ENCODE measurements at places on chromosomes 11 and 22.
A peak's percentile ranks its signal among the peaks of the same experiment; 100 is the strongest.

DNA sequence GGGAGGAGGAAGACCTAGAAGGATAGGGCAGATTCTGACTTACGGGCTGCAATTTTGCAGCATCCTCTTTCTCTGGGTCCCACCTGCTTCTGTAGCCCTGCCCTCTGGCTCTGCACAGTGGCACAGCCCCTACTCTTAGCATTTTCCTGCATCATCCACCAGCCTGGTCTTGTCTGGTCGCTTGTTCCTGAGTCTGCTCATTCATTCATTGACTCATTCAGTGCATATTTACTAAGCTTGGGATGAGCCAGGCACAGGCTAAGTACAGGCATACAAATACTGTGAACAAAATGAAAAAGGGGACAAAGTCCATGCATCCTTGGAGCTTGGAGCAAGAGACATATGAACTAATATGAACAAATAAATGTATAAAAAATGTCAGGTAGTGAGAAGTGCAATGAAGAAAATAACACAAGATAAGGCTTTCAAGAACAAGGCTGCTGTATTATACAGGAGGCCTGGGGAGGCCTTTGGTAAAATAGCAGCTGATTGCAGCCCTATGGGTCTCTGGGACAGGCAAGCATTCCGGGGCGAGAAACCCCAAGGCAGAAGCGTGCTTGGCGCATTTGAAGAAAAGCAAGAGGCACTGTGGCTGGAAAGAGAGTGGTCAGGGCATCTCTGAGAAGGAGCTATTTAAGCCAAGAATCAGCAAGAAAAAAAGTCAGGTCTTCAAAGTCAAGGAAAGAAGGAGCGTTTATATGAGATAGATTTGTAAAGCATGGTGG is 108.0 kb upstream of the ALX4 start:
- DNase-seq: no peak

DNA sequence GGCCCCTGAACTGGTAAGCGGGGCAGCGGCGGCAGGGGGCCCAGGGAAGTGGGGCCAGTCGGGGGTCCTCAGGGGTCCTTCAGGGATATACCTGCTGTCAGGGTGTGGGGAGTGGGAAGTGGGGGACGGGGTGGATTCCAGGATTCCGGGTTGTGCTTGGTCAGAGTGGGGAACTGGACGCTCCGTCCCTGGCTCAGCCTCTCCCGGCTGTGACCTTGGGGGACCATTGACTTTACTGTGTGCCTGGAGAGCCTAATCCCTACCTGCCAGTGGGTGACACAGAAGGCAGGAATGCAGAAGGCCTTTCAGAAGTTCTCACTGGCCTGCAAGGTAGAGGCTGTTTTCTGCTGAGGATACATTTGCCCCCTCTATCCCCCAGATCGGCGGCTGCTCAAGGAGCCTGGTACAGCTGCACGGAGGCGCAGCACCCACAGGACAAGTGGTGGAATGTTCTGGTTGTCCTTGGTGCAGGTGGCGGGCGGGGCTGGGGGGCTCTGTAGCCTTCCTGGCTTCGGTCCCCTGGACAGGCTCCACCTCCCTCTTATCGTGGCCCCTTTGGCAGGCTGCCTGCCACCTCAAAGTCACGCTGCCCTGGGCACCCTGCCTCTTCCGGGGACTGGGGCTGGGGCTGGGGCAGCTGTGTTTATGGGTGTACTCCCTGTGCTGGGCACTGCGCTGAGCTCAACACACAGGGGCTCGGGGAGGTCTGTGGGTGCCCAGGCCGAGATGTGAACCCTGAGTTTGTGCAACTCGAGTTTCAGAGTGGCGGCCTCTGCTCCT is 18.4 kb downstream of the KCNQ1 start:
- no peak for DNase-seq

- DNase-seq: no peak
Observed at GRCh38 chr11:128896356-128896755, 5.2 kb downstream of the KCNJ5 start.

- no peak for DNase-seq
Observed at GRCh38 chr11:130913268-130913667, 3.0 kb downstream of the SNX19 start.

DNA sequence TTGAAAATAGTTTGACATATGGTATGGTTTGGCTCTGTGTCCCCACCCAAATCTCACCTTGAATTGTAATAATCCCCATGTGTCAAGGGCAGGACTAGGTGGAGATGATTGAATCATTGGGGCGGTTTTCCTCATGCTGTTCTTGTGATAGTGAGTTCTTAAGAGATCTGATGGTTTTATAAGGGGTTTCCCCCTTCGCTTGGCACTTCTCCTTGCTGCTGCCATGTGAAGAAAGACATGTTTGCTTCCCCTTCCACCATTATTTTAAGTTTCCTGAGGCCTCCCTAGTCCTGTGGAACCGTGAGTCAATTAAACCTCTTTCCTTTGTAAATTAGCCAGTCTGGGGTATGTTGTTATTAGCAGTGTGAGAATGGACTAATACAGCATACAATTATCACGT is 7.7 kb downstream of the KCTD21 start:
- peak; percentile 39 for DNase-seq

DNA sequence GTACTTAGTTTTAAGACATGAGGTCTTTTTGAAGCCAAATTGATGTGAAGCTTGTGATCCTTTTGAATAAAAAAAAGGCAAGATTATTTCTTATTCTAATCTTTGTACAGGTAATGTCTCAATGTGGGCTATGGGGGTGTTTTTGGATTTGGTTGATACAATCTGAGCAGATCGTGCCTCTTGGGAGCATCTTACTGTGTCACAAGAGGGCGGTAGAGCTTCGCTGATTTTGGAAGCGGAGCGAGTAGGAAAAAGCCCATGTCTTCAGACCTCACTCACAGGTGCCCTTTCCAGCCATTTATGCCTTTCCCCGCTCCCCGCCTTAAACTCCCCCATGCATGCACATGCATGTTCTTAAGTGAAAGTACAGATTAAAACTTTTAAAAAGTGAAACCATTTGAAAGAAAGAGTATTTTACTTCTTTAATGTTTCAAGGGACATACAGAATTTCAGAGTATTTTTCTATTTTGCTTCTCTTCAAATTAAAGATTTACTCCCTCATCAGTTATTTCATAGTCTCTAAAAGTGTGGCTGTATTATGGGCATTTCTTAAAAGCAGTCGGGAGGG is 18.8 kb downstream of the DDX25 start:
- peak; percentile 71 for DNase-seq

DNA sequence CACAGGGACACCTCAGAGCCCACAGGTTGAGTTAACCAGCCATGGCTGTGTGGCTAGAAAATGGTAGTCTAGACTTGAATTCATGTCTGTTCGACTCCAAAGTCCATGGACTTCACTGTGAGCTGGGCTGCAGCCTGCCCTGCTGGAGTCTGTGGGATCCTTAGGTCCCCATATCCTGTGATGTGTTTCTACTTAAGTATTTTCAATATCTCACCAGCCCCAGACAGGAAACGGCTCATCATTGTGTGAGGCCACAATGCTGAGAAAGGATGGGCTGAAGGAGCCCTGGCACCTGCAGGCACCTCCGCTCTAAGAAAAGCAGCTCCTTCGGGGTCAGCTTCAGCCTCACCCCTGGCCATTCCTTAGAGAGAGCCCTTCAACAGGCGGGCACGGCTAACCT is 93.1 kb downstream of the NAT10 start:
- DNase-seq: no peak

GRCh38 chr22:32590556-32590955 is 115.9 kb downstream of the FBXO7 start:
- no peak for DNase-seq

- no peak for DNase-seq
Observed at GRCh38 chr11:131760091-131761061, 390.0 kb downstream of the NTM start.

DNA sequence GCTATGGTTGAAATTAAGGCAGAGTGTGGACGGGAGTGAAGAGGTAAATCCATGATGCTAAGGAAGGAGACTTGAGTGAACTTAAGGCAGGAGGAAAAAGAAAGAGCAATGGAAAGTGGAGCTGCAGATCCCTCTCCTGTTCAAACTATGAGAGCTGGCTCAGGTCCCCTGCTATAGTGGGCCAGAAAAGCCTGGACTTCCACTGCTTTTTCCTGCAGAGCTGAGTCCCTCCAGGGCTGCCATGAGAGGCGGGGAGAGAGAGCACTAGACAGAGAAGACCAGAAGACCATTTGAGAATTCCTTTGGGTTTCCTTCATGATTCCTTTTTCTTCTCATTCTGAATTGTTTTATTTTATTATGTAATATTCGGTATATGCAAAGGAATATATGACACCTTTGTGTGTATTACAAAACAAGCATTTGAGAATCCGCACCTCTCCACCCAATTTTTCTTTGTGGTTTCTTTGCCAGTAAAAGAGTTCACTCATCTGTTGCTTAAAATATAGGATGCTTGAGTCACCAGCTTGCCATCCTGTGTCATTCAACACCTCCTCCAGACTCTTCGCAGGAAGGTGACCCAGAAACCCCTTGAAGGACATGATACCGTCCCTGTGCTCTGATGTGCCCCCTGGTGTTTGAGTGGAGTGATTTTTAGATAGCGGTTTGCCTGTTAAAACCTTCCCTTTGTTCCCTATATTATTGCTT is 24.4 kb downstream of the SREBF2 start:
- peak; percentile 67 for DNase-seq

GRCh38 chr22:45334068-45334467 is 24.3 kb downstream of the FAM118A start:
- DNase-seq: no peak

DNA sequence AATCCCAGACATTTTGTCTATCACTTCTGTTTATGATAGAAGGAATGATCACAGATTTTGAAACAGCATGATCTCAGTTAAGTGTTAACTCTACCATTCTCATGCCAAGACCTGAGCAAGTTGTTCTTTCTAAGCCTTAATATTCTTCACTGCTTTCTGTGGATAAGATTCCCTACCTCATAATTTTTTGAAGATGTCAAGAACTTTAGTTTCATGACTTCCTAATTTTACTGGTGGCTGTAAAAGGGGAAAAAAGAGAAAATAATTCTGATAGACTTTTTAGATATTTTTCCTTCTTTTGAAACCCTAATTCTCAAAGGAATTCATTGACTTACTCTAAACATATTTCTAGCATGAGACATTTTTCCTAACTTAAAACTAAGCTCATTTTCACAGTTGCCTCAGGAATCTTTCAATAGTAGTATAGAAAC is 520.0 kb upstream of the LUZP2 start:
- no peak for DNase-seq

GRCh38 chr11:96179905-96180304 is 163.1 kb downstream of the MAML2 start:
- DNase-seq: no peak

DNA sequence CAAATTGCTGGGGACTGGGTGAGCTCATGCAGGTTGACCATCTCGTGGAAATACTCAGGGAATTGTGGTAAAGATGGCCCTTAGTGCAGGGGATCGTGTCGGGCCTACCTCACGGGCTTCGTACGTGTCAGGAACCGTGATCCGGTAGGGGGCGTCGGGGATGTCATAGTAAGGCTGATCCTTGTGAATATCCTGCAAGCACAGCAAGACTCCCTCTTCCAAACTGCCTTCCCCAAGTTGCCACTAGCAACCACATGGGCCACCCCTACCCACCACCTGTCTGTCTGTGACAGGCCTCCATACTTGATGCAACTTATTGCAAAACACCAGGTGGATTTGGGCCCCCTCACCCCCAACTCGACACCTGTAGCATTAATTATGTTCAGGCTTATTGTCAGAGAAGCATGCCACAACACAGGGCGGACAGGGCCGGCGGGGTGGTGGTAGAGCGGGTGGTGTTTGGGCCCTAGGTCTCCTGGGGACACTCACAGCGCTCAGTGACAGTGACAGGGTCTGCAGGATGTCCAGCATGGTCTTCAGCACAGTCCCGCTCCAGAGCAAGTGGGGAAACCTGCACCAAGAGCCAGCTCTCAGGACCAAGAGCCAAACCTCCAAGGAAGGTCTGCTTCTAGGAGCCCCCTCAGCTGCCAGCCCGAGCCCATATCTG is 22.6 kb upstream of the SERPIND1 start:
- DNase-seq: no peak

DNA sequence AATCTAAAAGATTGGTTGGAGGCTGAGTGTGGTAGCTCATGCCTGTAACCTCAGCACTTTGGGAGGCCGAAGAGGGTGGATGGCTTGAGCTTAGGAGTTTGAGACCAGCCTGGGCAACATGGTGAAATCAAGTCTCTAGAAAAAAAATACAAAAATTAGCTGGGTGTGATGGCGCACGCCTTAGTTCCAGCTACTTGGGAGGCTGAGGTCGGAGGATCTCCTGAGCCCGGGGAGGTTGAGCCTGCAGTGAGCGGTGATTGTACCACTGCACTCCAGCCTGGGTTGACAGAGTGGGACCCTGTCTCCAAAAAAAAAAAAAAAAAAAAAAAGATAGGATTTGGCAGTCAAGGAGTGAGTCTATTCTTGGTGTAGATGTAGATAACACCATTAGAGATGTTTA is 10.6 kb downstream of the FOLR1 start:
- no peak for DNase-seq

DNA sequence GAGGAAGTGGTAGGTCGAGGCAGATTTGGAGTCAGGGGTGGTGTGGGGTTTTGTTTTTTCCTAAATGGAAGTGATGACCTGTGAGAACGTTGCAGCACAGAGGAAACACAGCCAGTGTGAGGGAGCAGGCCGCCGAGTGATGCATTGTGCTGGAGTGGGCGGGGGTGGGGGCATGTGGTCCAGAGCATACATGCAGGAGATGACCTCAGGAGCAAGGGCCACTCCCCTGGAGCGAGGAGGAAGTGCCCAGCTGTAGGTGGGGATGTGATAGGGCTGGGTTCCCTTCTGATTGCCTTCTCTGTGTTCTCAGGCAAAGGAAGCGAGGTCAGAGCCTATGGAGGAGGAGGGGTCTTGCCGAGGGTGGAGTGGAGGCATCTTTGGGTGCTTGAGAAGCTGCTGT is 81.4 kb downstream of the PPP6R3 start:
- DNase-seq: peak; percentile 73

GRCh38 chr11:35111161-35112055 is 27.6 kb upstream of the CD44 start:
- peak; percentile 58 for DNase-seq

DNA sequence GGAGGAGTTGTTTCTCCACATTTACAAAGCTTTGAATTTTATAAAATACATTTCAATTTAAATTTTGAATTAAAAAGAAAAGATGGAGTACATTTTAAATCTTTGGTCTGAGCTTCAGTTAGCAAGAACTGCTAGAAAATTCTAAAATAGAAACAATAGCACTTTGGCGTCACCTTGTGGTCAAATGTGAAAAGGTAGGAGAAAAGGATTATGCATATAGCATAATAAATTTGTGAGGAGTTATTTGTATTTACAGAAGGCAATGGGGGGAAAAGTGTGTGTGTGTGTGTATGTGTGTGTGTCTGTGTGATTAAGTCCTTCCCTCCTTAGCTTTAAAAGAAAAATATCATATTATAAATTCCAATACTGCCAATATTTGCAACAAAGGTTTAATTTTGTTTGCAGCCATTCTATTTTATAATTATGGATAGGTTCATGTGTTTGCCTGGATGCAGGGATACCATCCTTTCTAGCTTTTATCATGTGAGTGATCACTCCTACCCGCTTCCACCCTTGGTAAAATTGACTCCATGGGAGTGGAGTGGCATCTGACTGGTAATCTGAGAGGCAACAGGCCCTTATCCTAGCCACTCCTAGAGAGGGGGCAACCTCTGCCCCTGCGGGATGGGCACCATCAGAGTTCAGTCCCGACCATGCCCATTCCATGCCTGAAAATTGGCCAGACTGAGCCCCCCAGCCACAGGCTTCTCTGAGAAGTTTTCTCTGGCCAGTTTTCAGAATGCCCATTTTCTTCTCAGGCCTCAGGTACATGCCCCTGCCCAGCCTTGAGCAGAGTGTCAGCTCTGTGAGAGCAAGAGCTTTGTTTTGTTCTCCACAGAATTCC is 13.6 kb upstream of the LGR4 start:
- DNase-seq: peak; percentile 70
